HuH-7.5 (cell line): ENCODE measurements at places on chromosomes 11 and 22.
A peak's percentile ranks its signal among the peaks of the same experiment; 100 is the strongest.

DNA sequence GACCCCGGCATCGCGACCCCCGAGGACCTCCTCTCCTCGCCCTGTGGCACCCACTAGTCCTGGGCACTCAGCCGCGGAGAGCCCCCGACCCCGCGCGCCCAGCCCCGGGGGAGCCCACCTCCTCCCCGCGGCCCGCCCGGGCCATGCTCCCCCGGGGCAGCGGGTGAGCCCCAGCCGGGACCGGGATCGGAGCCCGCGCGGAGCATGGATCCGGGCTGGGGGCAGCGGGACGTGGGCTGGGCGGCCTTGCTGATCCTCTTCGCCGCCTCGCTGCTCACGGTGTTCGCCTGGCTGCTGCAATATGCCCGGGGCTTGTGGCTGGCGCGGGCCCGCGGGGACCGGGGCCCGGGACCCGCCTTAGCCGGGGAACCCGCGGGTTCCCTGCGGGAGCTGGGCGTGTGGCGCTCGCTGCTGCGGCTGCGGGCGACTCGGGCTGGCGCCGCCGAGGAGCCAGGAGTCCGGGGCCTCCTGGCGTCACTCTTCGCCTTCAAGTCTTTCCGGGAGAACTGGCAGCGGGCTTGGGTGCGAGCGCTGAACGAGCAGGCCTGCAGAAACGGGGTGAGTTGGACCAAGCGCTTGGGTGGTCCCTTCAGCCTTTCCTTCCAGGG is 498 bp downstream of the C2CD2L start:
- DNase-seq: peak; percentile 34

GRCh38 chr11:110689306-110689705 is 22.9 kb downstream of the ARHGAP20 start:
- DNase-seq: no peak

- DNase-seq: no peak
Measured at GRCh38 chr11:60871378-60872061, 4.2 kb downstream of the ZP1 start.

DNA sequence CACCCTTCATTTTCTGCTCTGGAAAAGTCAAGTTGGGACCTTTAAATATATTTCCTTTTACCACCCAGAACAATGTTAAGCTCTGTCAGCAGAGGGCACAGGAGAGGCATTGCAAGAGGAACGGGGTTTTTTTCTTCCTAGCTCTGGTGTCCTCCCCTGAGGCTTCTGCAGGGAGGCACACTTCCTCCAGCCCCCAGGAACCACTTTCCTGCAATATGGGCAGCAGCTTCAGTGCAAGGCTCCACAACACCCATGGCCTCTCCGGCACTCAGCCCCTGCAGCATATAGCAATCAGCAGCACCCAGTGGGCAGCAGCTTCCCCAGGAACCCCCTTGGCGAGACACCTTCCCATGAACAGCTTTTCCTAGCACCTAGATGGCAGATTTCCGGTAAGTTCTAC is 101.4 kb downstream of the SYT9 start:
- DNase-seq: peak; percentile 10

- no peak for DNase-seq
Measured at GRCh38 chr11:79237703-79238102, 203.1 kb downstream of the TENM4 start.

- no peak for DNase-seq
Measured at GRCh38 chr22:47001288-47001687, 238.8 kb downstream of the TBC1D22A start.

DNA sequence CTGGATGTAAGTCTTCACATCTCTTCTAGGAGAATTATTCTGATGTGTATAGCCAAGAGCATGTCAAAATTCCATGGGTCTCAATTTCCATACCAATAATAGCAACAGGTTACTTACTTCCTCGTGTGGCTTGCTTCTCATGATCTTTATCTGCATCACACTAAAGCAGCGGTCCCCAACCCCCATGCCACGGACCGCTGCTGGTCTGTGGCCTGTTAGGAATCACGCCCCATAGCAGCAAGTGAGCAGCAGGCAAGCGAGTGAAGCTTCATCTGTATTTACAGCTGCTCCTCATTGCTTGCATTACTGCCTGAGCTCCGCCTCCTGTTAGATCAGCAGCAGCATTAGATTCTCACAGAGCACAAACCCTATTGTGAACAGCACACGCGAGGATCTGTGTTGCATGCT is 28.9 kb upstream of the SLC25A1 start:
- DNase-seq: no peak

DNA sequence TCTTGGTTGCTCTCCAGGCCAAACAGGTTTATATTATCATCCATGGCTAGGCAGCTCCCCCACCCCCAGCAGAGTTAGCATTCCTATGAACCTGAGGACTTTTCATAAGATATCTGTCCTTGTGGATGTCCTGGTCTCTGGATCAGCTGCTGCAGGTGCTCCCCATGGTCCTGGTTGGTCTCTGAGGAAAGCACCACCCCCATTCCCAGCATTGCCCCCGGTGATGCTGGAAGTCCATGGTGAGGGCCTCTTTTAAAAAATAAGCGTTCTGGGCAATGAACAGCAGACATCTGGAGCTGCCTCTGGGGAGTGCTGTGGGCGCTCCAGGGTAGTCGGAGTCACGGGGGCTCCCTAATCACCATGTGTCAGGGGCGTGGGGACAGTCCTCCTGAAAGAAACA is 26.6 kb downstream of the DKK3 start:
- no peak for DNase-seq

DNA sequence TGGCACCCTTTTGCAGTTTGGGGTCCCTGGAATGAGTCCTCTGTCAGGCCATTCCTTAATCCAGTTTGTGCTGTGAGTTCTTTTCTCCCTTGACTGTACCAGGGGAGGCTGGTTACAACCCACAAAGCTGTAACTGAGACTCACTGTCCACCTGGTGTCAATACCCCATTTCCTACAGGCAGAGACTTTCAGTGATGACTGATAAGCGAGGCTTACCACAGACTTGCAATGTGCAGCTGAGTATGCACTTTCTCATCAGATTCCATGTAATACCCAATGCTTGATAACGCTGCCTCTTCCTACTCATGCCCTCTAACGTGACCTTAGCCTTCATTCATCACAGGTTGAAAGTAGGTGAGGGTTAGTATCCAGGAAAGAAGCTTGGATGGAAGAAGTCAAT is 120.1 kb downstream of the INSC start:
- no peak for DNase-seq

DNA sequence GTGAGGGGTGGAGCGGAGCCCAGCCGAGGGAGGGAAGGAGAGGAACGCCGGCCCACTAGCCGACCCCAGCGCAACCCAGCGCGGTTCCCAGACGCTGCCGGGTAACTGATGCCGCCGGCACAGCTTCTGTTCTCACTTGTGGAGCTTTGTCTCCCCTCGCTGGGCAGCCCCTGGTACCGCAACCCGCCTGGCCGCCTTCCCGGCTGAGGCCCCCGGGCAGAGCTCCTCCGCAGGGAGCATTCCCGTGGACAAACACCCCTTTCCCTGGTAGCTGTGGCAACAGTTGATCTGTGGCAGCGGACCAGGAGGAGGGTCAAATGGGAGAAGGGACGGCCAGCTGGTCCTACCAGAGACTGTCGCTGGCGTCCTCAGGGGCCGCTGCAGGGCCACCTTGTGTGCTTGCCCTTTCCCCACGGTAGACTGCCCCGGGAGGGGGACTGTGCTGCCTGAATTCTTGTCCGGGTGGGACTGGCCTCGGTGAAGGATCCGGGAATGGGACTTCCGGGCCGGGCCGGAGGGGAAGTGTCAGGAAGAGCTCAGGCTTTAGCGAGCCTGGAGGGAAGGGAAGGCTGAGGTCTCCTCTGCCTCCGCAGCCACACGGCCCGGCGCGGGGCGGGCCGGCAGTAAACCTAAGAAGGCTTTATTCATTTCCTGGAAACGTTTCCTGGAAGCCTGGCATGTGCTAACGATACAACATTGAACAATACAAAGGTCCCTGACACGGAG is 468.0 kb downstream of the OPCML start:
- no peak for DNase-seq

DNA sequence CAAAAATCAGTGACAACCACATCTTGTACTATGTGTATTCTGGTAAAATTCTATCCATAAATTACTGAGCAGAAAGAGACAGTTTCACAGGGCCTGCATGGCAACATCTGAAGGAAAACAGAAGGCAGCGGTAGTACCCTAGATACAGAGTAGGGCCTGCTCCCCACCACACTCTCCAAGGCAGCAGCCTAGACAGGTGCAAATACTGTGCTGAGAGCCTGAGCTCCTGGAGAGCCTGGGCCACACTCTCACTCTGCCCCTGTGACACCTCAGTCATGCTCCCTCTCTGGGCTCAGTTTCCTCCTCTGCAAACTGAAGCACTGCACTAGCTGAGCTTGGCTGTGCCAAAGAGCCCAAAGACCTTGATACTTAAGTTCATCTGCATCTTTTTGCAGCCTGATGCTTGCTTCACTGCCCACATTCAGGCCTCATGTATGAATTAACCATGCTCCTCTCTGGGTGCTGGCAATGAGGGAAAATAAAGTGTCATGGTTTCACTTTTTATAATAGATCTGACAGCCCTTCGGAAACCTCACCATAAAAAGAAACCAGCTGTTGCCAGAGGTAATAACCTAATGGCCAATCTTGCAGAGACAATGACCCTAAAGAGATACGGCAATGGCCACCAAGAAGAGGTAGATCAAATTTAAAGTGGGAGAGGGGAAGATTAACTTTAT is 104.7 kb downstream of the PLEKHA7 start:
- no peak for DNase-seq

DNA sequence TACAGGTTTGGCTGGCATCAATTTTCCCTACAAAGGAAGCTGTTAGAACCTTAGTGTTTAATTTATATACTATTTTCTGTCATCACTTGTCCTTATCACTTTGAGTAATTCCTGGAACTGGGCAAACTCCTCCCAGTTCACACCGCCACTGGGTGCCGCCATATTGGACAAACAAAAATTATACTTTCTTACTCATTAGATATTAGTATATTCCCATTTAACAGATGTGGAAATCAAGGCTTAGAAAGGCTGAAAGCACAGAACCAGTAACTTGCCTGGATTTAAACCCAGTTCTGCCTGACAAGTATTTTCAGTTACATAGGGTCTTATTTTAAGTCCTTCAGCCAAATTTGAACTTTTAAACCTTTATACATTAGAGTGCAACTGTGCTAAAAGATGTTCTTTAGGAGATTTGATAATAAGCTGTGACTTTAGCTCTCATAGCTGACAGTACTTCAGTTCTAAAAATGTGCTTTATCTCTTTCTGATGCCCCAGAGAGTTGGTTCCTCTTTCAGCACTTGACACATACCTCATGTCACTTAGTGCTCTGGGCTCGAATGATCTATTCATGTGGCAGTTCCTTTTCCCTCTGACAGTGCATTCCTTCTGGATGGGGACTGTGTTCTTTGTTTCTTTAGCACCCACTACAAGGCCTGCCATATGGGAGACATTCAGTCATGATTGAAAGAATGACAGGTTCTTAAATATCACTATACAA is 25.4 kb downstream of the COA4 start:
- DNase-seq: no peak
